ENCODE measurements at places on chromosomes 2 and 18.
A peak's percentile ranks its signal among the peaks of the same experiment; 100 is the strongest.

GRCh38 chr2:20352581-20353216 is 2.1 kb upstream of the PUM2 start:
- no peak for DNase-seq

- DNase-seq = no peak
Measured at GRCh38 chr2:123720760-123721159, 304.3 kb upstream of the CNTNAP5 start.

GRCh38 chr2:157443795-157444640 is at the start of gene CYTIP:
Gene CYTIP (minus strand): TSS chr2:157444089. CDS start chr2:157444020, 69 bp downstream.
- DNase-seq = peak; percentile 51

DNA sequence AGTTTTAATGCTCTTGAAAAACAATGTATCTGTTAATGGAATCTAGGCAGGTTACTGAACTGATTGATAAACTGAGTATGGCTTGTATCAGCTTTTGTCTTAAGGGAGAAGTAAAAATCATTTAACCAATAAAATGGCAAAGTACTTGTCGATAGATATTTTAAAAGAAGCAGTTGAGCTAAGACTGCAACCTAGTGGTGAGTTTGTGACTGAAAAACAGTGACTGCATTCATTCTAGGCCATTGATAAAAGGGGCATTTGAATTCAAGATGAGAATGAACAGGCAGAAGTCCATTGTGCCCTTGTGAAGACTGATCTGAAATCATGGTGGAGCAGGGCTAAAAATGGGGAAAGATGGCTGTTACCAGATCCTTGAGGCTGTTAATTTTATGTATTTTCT is 59.4 kb upstream of the MSTN start:
- no peak for DNase-seq

- no peak for DNase-seq
Measured at GRCh38 chr18:44805176-44805575, 124.5 kb downstream of the SETBP1 start.

GRCh38 chr2:174617120-174617519 is 19.5 kb upstream of the WIPF1 start:
- DNase-seq = no peak

DNA sequence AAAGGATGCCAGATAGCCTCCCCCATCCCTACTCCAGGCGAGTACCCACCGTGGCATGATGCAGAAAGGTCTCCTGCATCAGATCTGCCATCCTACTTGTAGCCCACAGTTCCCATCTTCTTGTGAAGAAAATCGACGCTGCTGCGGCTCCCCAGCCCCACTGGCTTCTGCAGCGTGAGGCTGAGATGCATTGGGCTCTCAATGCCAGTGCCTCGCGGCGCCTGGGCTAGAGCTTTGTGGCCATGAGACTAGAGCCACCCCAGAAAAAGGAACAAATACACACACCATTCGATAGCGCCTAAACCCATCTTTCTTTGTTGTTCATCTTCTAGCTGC is 2.8 kb downstream of the NOL4 start:
- DNase-seq = no peak

- no peak for DNase-seq
Measured at GRCh38 chr2:210667711-210668110, 111.3 kb downstream of the CPS1 start.

- DNase-seq = no peak
Measured at GRCh38 chr2:69709290-69709689, 32.6 kb upstream of the ANXA4 start.

- no peak for DNase-seq
Measured at GRCh38 chr2:105795575-105795934, 50.8 kb downstream of the NCK2 start.

GRCh38 chr18:41948544-41949110 is 6.4 kb upstream of the PIK3C3 start:
- no peak for DNase-seq

DNA sequence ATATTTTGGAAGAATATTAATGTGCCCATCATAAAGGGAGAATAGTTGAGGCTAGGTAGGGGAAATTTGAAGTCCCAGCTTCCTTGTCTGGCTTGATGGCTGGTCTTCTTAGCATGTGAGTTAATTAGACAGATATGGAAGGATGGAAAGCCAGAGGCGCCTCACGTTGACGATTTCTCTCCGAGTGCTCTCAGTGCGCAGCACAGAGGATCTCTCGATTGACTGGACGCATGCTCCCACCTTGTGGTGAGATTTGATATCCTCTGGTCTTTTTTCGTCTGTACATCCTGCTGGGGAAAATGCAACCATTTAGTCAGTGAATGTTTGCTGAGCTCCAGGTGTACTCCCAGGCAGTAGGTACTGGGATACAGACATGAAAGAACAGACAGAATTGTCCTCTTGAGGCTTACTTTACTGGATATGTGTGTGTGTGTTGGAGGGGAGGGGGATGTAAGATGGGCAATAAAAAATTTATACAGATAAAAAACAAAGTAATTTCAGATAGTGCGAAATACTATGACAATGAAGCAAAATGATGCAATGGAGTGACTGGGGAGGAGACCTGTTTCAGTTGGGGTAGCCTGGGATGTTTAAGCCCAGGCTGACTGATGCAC is 66.9 kb upstream of the ZNG1B start:
- peak; percentile 54 for DNase-seq

DNA sequence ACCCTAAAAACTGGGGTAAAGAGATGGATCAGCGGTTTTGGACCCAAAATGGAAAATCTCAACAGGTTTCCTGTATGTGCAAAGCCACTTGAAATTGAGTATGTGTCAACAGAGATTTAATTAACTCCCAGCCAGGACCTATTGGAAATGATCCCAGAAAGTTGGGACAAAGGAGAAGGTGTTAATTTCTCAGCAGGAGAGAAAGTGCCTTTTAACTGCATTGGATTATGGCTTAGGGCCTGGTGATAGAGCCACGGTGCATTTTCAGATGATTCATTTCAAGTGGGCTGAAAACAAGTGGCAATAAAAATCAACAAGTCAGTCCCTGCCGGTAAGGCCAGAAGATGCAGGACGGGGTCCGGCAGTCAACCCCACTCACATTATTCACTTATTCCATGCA is 80.2 kb upstream of the BCL11A start:
- no peak for DNase-seq

DNA sequence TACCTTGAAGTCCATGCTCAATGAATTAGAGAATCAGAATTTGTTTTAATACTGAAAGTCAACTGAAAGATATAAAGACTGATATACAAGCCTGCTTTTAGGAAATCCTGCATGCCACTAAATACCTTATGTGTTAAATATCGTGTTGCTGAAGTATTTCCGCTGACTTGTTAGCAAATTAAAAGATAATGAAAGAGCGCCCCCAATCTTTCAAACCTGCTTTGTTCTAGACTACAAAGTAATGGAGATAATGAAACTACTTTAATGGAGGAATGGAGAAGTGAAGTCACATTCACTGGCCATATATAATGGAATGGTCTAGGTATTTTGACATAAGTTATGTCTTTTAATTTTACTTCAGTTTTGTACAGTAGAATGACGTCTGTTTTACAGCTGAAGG is 95.7 kb downstream of the ASXL3 start:
- no peak for DNase-seq

- no peak for DNase-seq
Measured at GRCh38 chr2:30869988-30870387, 62.7 kb upstream of the CAPN13 start.

DNA sequence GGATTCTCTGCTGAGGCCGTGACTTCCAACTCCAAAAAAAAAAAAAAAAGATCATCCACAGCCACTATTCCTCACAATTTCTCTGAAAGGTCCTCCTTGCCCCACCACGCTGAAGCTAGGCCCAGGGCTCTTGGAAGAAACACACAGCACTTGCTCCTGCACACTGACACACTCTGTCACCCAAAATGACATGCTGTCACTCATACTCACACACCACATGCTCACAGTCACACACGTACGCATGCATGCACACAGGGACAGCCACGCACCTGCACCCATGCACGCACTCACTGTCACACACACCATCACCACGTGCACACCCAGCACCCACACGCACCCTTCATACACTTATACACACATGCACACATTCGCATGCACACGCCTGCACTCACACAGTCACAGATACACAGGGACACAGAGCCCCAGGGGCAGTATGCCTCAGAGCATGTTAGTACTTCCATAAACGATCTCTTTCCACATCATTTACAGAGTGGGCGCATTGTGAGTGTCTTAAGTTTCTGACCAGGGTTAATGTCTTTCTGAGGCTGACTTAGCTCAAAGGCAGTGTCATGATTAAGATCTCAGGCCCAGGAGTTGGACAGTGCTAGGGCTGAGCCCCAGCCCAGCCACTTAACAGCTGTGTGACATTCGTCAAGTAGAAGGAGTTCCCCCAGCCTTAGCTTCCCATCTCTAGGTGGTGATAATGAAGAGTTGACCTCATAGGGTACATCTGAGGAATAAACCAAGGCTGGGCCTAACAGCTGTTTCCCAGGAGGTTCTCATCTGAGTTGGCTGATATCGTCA is 93.4 kb downstream of the GLI2 start:
- no peak for DNase-seq

DNA sequence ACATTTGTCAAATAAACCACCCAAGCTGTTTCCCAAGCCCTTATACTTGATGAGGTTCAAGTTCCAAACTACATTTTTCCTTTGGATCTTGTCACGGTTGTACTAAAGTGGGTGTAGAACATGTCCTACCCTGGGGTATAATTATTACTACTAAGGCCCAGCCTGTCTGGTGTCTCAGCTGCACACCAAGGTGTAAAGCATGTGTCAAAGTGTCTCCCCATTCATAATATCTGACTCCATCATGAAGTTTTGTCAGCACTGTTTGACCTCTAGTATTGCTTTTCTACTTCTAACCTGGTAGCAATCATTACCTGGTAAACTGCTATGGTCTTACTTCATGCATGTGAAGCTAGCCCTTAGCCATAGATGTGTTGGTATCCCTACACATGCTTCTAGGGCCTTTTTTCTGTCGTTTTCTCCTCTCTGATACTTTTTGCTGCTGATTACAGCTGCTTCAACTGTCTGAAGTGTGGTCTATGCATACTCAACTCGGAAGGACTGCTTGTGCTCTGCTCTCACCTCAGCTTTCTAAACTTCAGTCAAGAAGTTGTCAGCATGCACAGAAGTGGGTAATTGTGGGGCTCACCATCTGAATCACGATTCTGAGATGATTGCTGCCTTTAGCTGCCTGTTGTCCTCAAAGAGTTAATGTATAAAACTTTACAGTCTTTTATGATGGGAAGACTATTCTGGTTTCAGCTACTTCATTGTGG is 445.7 kb upstream of the TRIB2 start:
- DNase-seq = no peak

DNA sequence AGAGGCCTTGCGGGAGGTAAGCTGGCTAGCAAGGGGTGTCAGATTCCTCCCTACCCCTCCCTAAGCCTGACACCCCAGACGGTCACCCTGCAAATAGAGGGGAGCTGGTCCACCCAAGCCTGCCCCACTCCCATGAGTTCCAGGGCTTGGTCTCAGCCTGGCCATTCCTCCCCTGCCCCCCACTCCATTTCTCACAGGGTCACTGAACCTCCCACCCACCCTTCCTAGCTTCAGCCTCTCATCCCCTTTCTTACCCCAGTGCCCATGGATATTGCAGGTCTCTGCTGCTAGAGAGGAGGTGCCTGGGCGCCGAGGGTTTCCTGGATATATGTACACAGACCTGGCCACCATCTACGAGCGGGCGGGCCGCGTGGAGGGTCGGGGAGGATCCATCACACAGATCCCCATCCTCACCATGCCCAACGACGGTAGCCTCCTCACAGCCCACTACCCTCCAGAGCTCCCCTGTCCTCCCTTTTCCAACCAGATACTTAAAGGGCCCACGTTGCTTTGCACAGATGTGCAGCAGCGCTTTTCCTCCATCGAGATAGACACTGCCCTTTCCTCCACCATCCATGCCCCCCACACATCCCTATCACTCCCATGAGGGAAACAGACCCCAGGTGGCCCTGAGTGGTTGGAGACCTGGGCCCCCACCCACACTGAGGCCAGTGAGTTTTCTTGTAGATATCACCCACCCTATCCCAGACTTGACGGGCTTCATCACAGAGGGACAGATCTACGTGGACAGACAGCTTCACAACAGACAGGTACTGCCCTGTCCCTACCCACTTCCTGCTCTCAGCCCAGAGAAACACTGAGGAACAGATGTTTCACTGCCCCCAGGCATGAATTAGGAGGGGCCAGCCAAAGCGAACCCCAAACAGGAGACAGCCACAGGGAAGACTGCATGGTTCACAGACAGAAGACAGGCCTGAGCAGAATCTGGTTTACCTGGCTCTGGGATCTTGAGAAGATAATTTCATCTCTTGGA is 15.2 kb upstream of the ANKRD53 start:
- no peak for DNase-seq

DNA sequence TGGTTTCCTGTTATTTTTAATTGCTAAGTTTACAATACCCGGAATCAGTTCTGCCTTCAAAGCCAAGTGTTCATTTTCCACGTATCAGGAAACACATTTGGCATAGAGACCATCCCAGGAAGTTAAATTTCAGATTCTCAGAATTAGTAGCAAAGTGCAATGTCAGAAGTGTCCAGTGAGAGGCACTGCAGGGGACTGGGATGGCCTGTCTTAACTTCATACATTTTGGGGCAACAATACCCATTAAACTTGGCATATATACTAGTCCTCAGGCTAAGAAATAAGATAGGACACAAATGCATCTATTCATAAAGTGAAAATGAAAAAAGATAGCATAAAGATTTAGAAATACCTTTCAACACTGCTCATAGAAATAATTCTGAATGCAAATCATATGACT is 1.5 kb upstream of the IL1RL2 start:
- no peak for DNase-seq

DNA sequence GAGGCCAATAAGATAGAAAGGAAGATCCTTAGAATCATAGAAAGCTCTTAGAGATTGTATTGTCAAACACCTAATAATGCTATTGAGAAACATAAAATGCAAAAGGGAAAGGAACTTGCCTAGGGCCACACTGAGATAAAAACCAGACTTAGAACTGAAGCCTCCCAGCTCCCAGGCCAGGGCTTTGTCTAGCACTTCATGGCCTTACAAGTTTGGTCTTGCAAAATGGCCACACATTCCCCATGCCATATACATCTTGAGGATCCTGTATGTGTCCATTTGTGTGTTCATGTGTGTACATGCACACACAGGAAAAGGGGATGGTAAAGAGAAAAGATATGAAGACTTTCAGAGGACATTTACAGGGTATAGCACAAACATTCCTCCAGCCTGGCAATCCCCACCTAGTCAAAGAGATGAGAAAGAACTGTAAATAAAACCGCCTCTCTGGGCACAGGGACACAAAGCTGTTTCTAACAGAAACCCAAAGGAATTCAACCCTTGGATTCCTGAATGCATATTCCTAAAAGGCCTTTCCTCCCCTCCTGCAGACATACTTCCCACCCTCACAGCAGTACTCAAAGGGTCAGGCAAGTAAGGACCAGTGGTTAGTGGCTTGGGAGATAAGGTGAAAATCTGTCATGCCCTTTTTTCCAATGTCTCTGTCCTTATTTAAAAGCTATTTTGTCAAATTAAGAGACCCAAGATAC is 99.7 kb upstream of the KLHL29 start:
- no peak for DNase-seq

DNA sequence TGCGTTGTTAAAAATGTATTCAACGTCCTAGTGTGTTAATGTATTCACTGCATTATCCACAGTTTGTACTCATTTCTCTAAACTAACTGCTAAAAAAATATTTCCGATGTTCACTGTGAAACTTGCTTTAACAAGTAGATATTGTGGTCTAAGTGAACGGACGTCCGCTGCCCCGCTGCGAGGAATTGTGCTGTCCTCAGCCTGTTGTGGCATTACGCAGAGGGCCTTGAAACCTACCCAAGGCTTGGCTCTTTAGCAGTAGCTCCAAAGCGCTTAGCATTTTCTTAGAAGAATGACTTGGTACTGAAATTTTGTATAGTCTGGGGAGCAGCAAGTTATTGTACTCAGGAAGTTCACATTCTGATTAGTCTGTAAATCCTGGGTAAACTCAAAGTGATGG is 136.5 kb upstream of the SP5 start:
- no peak for DNase-seq

Measured in stimulated activated CD4-positive, alpha-beta T cell treated with anti-CD3 and anti-CD28 coated beads, Interleukin-4, amount 100 ng/mL, for 1 hour (primary cell).